ENCODE measurements at places on chromosomes 7 and 10.

GRCh38 chr7:34130558-34131295 is 225.4 kb downstream of the BMPER start:
- DNase-seq = no peak

DNA sequence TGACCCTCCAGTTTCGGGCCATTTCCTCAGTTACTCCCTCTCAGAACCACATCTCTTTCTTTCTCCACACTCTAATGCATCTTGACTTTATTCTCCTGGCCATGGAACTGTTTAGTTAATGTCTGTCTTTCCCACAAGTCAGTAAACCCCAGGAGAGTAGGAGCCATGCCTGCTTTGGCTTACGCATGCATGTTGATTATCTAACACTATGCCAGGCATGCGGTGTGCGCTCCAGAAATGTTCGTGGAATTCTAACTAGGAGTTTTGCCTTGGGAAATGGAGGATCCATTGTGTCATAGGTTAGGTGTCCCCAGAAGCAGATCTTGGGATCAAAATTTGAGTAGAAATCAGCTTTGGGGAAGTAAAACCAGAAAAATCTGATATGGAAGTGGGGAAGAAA is 308.9 kb downstream of the GRID1 start:
- no peak for DNase-seq

- no peak for DNase-seq
These were observed 43.9 kb upstream of the EEPD1 start for GRCh38 chr7:36109013-36109627.

DNA sequence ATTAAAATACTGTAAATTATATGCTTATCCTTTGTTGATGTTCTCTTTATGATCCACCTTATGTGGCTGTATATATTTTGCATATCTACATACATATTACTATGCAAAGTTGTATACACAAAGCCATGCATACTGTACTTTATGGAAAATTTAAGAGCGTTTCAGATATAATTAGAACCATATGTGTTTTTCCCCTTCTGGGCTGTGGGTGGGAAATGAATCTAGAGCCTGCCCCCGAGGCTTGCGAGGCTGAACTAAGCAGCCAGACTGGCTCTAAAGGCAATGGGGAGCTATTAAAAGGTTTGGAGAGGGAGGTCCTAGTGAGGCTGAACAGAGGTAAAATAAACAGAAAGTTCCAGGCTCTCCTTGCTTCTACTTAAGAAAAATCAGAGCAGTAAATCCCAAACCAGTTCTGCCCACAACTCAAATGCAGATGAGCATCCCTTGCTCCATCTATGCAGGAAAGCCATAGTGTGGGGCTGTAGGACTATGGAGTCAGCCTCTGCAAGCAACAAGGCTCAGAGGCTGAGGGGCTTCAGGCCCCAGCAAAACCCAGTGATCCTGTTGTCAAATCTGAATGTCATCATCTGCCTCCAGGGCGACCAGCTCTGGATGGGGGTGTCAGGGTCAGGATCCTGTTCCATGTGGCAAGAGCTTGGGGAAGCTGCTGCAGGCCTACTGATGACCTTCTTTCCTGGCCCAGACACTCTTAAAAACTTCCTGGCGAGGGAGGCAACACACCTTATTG is 14.1 kb upstream of the DDIT4 start:
- DNase-seq = no peak

DNA sequence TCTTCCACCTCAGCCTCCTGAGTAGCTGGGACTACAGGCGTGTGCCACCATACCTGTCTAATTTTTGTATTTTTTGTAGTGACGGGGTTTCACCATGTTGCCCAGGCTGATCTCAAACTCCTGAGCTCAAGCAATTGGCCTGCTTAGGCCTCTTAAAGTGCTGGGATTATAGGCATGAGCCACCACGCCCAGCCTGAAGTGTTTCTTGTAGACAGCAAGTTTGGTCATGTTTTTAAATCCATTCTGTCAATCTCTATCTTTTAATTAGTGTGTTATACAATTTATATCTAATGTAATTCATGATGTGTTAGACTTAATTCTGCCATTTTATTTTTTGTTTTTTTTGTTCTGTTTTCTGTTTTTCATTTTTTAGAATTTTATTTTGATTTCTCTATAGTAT is 17.2 kb upstream of the MXI1 start:
- no peak for DNase-seq

- DNase-seq = no peak
These were observed 122.3 kb downstream of the DOCK4 start for GRCh38 chr7:112083776-112084355.

DNA sequence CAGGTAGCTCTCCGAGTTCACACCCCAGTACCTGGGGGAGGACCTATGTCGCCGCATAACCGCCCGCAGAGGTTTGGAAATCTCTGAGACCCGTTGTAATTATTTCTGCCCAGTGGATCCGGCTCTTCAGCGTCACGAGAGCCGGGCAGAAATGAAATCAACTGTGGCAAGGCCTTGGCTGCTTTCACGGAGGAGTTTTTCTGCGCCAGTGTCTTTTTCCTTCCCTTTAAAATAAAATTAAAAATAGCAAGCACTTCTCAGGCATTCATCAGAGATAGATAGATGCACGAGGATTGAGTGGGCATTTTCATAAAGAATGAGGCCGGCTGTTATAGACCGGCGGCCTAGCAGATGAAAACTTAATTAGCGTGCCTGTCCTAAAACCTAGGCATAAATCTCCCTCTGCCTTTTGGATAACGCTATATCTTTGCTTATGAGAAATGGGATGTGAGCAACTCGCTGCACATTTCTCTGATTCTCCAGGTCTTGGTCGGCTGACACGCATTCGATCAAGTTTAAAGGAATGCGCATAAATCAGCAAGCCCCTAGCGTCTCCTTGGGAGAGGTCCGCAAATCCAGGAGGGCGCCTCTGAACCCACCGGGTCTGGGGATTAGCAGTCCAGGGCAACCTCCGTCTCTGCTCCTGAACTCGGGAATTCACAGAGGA is 6.4 kb downstream of the HOXA13 start:
- DNase-seq = no peak

- no peak for DNase-seq
These were observed 89.5 kb downstream of the ANK3 start for GRCh38 chr10:60299961-60300883.

- no peak for DNase-seq
These were observed 6.6 kb upstream of the PDLIM1 start for GRCh38 chr10:95297402-95297801.

DNA sequence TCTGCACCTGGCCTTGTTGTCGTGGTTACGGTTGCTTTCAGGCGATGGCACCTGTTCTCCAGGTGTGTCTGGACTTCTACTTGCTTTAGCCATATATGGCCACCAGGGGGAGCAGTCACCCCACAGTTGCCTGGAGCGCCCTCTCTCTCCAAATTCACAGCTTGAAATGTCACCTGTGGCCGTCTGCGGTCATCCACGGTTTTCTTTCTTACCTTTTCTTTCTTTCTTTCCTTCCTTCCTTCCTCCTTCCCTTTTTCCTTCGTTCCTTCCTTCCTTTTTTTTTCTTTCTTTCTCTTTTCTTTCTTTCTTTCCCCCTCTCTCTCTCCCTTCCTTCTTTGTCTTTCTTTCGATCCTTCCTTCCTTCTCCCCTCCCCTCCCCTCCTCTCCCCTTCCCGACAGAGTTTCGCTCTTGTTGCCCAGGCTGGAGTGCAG is 150.5 kb upstream of the VKORC1L1 start:
- peak; percentile 41 for DNase-seq

GRCh38 chr10:112221545-112221944 is 38.0 kb upstream of the GPAM start:
- no peak for DNase-seq

GRCh38 chr10:26269754-26270153 is 53.2 kb downstream of the GAD2 start:
- no peak for DNase-seq

- DNase-seq = no peak
These were observed 56.2 kb downstream of the OAT start for GRCh38 chr10:124362568-124362967.

- peak; percentile 8 for DNase-seq
These were observed 179.3 kb downstream of the PFKFB3 start for GRCh38 chr10:6382081-6382480.

- DNase-seq = no peak
These were observed 84.3 kb upstream of the PHF14 start for GRCh38 chr7:10889266-10889898.

- DNase-seq = no peak
These were observed 471.2 kb downstream of the PLXNA4 start for GRCh38 chr7:132105096-132105495.

DNA sequence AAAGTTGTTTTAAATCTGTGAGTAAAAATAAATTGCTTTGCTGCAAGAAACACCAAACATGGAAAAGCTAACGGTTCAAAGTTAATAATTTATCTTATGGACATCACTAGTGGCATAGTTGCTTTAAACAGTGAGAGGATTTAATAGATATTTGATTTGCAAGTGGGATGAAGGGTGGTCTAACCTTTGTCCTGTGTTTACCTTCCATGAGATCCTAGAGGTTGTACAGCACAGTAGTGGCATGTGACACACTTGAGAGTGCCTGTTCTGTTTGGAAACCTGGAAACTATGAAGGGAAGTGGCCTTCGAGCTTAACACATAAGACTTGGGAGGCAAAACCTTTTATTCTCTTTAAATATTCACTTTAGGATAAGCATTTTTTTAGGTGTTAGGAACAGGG is 16.0 kb downstream of the EGFR start:
- no peak for DNase-seq

GRCh38 chr7:36732806-36733205 is 8.5 kb upstream of the AOAH start:
- no peak for DNase-seq

DNA sequence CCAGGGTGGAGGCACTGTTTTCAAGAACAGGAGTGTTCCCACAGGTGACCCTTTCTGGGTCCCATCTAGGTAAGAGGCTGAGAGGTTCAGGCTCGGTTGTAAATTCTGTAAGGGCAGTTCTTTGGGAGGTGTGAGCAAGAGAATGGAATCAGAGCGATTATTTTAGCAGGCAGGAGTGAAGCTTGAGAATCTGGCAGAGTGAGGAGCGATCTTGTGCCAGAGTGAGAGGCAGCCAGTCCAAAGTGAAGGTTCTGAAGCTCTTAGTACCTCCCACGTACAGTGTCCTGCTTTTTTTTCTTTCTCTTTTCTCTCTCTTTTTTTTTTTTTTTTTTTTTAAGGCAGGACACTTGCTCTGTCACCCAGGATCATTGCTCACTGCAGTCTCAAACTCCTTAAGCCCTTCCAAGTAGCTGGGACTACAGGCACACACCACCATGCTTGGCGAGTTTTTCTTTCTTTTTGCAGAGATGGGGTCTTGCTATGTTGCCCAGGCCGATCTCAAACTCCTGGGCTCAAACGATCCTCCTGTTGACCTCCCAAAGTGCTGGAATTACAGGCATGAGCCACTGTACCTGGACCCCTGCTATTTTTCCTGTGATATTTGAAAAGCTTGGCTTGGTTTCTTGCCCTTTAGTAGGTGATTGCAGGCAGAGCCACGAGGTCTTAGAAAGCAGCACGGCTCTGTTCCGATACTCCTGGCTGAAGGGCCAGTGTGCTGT is 10.9 kb downstream of the POR start:
- DNase-seq = no peak

DNA sequence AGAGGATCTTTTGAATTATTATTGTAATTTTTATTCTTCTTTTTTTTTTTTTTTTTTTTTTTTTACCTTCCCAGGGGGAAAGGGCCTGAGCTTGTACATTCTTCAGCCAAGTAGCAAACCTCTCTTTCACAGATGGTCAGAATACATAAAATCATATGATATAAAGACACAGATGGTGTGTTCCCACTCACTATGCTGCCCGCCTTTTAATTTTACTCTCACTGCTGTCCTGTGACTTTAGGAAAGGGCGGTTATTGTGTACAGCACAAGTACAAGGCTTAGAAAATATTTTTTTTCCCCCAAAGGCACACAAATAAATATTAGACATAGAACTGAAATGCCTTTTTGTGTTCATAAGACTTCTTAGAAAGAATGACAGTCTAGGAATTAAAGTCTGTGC is 213.6 kb downstream of the RPS24 start:
- DNase-seq = no peak

- no peak for DNase-seq
These were observed 11.6 kb downstream of the CFAP43 start for GRCh38 chr10:104220522-104220921.

GRCh38 chr10:128541926-128542475 is 415.8 kb upstream of the MKI67 start:
- DNase-seq = no peak
